ENCODE measurements at places on chromosomes 11 and 22. TPM values are rescaled to one million over a fixed set of nuclear protein-coding genes. Genes with fewer than 3 reads are reported as not detected.

DNA sequence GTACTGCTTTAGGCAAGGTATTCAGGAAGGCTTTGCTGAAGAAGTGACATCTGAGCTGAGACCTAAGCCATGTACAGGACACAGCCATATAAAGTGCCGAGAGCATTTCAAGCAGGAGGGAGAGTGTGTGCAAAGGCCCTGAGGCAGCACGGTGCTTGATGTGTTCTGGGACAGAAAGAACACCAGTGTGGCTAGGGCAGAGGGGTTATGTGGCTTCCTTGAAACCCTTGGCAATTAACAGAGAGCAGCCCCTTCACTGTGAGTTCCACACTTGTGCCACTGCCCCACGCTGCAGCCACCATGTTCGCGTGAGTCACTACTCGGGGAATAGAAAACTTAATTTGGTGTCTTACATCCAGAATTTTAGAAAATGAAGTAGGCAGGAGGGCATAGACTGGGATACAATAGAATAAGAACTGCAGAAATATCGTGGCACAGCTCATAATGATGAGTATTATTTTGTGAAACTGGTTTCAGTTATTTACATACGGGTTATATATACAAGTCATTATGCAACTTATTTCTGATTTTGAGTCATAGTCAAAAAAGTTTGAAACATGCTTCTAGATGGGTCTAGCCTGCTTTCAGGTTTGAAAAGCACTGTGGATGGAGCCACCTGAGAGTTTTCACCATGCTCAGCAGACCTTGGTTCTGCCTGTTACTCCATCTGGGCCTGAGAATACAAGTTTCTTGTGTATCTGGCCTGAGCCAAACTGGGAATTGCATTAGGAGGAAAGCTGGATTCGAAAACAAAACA is 11.8 kb downstream of the IL10RA start:
- no peaks in the 10 kb centered on the region for H3K27me3 ChIP-seq
- H3K36me3 ChIP-seq = peaks cover 43% of the 10 kb centered on the region
- peaks cover 90% of the 10 kb centered on the region for H3K4me1 ChIP-seq
- H3K27ac ChIP-seq = peak overlapping the region; percentile 78
- DNase-seq = no peak
- peak overlapping the region; percentile 64 for H3K4me3 ChIP-seq

GRCh38 chr22:49449811-49450446 is 377.7 kb downstream of the BRD1 start:
- H3K27ac ChIP-seq = no peak overlapping the region
- peaks cover 21% of the 10 kb centered on the region for H3K4me1 ChIP-seq
- peaks cover 22% of the 10 kb centered on the region for H3K27me3 ChIP-seq
- DNase-seq = no peak
- H3K4me3 ChIP-seq = no peak overlapping the region

GRCh38 chr11:10273738-10274137 is 20.3 kb downstream of the SBF2 start:
- peaks cover 9% of the 10 kb centered on the region for H3K4me1 ChIP-seq
- H3K27ac ChIP-seq = no peak overlapping the region
- no peaks in the 10 kb centered on the region for H3K27me3 ChIP-seq
- DNase-seq = no peak
- no peaks in the 10 kb centered on the region for H3K36me3 ChIP-seq

DNA sequence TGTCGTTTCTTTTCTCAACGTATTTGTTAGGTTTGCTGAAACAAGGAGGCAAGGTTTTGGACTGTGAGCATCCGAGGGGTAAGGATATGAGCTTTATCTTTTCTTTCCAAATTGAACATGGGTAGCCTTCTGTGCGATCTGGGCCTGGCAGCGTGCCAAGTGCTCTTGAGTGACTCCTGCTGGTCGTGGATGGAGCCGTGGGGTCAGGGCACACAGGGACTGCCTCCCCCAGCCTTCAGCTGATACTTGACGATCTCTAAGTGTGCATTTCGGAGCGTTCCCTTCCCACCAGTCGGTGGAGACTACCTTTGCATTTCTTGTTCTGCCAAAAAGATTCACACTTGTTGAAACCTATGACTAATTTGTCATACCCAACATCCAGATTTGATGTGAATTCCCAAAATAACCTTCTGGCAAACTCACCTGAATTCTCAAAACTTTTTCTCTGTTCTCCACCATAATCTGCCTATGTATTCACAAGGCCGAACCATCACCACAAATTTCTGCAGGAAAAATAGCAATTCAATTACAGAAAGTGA is 40.1 kb upstream of the CLMP start:
- peaks cover 13% of the 10 kb centered on the region for H3K4me1 ChIP-seq
- no peaks in the 10 kb centered on the region for H3K36me3 ChIP-seq
- DNase-seq = peak; percentile 61
- H3K27me3 ChIP-seq = peaks cover 7% of the 10 kb centered on the region
- no peak overlapping the region for H3K4me3 ChIP-seq
- no peak overlapping the region for H3K27ac ChIP-seq

GRCh38 chr11:123260511-123261211 is 65.6 kb upstream of the CLMP start:
- H3K27me3 ChIP-seq = peaks cover 42% of the 10 kb centered on the region
- H3K27ac ChIP-seq = no peak overlapping the region
- H3K4me3 ChIP-seq = no peak overlapping the region
- DNase-seq = no peak
- H3K4me1 ChIP-seq = peaks cover 9% of the 10 kb centered on the region
- peaks cover 3% of the 10 kb centered on the region for H3K36me3 ChIP-seq

- no peak for DNase-seq
- H3K27me3 ChIP-seq = no peaks in the 10 kb centered on the region
- no peak overlapping the region for H3K4me3 ChIP-seq
- H3K4me1 ChIP-seq = no peaks in the 10 kb centered on the region
- no peak overlapping the region for H3K27ac ChIP-seq
- peaks cover 5% of the 10 kb centered on the region for H3K36me3 ChIP-seq
Observed at GRCh38 chr11:123590296-123590912, 64.0 kb downstream of the SCN3B start.

DNA sequence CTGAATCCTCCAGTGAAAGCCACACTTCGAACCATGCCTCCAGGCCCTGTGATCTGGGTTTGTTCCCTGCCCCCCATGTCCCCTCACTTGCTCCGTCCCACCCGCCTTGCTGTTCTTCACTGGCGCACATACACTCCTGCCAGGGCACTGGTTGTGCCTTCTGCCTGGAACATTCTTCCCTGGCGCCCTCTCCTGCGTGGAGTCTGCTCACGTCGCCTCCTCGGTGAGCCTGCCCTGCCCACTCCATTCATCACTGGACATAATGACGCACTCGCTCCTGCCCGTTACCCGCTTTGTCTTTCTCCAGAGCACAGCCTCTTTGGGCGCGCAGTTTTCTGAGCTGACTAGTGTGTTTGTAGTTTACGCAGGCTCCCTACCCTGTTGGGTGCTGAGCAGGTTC is 21.0 kb upstream of the MIEF1 start:
- H3K4me1 ChIP-seq = no peaks in the 10 kb centered on the region
- H3K4me3 ChIP-seq = no peak overlapping the region
- no peaks in the 10 kb centered on the region for H3K27me3 ChIP-seq
- H3K36me3 ChIP-seq = no peaks in the 10 kb centered on the region
- no peak overlapping the region for H3K27ac ChIP-seq
- no peak for DNase-seq

DNA sequence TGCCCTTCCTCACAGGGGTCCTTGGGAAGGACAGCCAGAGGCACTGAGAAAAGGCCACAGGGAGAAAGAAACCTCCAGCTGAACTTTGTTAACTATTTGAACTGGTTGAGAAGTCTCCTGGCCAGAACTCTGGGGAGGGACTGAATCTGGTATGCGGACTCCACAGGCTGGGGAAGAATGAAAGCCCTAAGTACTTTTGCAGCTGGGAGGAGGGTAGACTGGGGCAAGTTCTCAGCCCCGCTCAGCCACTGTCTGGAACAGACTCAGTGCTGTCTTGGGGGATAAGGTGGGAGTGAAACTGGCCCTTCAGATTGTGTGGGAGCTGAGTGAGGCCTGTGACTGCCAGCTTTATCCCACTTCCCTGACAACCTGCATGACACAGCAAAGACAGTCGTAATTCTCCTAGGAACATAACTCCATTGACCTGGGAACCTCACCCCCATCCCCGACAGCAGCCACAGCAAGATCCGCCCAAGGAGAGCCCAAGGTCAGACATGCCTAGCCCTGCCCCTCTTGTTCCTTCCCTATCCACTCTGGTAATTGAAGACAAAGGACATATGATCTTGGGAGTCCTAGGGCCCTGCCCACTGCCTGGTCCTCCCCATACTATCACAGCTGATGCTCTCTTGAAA is 475.1 kb upstream of the CNTN5 start:
- H3K4me3 ChIP-seq = no peak overlapping the region
- DNase-seq = no peak
- no peaks in the 10 kb centered on the region for H3K27me3 ChIP-seq
- H3K27ac ChIP-seq = no peak overlapping the region
- no peaks in the 10 kb centered on the region for H3K4me1 ChIP-seq
- H3K36me3 ChIP-seq = no peaks in the 10 kb centered on the region

GRCh38 chr11:97428247-97428790 is 1038.5 kb downstream of the JRKL start:
- no peaks in the 10 kb centered on the region for H3K4me1 ChIP-seq
- H3K4me3 ChIP-seq = no peak overlapping the region
- no peaks in the 10 kb centered on the region for H3K27me3 ChIP-seq
- DNase-seq = no peak
- H3K27ac ChIP-seq = no peak overlapping the region

DNA sequence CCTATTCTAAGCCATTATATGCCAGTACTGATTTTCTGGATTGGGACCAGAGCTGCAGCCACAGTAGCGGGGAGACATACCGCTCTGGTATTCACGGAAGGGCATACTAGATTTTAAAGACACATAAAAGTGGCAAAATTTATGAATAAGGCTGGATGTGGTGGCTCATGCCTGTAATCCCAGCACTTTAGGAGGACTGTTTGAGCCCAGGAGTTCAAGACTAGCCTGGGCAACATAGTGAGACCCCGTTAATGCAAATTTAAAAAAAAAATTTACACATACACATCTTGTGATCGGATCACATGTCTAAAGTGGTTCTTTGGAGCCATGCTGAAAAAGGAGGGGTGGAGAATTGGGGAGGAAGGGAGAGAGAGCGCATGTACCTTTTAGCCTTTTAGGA is 9.0 kb downstream of the RPL27A start:
- peaks cover 49% of the 10 kb centered on the region for H3K4me1 ChIP-seq
- H3K36me3 ChIP-seq = peaks cover 10% of the 10 kb centered on the region
- no peak overlapping the region for H3K4me3 ChIP-seq
- no peak overlapping the region for H3K27ac ChIP-seq
- no peaks in the 10 kb centered on the region for H3K27me3 ChIP-seq

DNA sequence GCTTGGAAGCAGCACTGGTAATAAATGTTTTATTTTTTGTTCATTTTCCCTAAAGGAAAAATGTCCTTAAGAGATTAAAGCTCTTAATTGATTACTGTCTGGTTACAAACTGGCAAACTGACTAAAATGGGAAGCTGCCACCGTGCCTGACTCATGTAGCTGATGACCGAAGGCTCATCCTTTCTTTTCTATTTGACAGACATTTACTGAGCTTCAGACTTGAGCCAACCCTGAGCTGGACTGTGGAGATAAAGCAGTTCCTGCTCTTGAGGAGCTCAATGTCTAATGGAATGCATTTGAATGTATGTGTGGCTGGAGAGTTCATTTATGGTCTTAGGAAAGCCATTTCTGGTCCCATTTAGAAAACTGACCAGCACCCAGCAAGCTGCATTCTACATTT is 91.3 kb downstream of the RNF169 start:
- no peak overlapping the region for H3K27ac ChIP-seq
- no peak for DNase-seq
- peaks cover 5% of the 10 kb centered on the region for H3K4me1 ChIP-seq
- H3K36me3 ChIP-seq = peaks cover 13% of the 10 kb centered on the region

DNA sequence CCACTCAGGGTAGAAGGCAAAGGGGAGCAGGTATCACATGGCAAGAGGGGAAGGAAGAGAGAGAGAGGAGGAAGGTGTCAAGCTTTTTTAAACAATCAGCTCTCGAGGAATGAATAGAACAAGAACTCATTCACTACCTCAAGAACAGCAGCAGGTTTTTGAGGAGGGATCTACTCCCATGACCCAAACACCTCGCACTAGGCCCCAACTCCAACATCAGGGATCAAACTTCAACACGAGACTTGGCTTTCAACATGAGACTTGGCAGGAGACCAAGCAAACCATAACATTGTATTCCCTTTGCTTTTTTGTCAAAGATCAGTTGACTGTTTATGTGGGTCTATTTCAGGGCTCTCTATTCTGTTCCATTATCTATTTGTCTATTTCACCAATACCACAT is 26.9 kb upstream of the APOBEC3A start:
- H3K27ac ChIP-seq = no peak overlapping the region
- H3K4me1 ChIP-seq = peaks cover 12% of the 10 kb centered on the region
- H3K4me3 ChIP-seq = no peak overlapping the region

DNA sequence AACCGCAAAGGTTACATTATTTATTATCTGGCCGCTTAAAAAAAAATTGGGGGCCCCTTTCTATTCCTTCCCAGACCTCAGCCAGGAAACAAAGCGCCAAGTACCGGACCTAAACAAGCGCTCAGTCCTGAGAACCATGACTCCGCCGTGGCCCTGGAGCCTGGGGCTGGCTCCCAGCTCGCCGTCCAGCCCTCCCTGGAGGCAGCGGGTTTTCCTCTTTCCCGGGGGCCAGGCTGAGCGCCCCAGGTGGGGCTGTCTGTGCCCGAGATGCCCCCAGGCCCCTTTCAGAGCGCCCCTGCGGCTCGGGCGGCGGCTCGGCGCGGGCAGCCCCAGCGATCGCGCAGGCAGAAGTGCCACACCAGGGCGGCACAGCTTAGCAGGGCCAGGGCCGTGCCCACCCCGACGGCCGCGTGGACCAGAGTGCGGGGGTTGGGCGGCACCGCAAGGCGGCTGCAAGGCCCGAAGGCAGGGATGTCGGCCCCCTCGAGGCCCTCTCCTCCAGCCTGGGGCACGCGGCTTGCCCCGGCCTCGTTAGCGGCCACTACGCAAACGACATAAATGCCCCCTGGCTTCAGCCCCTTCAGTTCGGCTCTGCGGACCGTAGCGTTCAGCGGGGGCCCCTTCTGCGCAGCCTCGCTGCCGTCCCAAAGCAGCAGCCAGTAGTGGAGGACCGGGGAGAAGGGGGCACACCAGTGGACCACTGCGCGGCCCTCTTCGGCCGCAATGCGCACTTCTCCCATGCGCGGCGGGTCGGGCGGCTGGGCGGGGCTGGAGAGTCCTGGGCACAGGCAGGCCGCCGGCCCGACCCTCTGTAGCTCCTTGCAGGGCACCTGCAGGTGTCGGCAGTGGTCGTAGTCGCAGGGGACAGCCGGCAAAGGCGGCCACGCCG is 1.6 kb downstream of the LRRN4CL start:
- H3K27me3 ChIP-seq = no peaks in the 10 kb centered on the region
- no peak for DNase-seq
- H3K27ac ChIP-seq = no peak overlapping the region
- no peaks in the 10 kb centered on the region for H3K4me1 ChIP-seq
- no peaks in the 10 kb centered on the region for H3K36me3 ChIP-seq

- H3K36me3 ChIP-seq = no peaks in the 10 kb centered on the region
- H3K4me3 ChIP-seq = no peak overlapping the region
- H3K4me1 ChIP-seq = no peaks in the 10 kb centered on the region
- H3K27me3 ChIP-seq = peaks cover 26% of the 10 kb centered on the region
- no peak overlapping the region for H3K27ac ChIP-seq
Observed at GRCh38 chr11:6057452-6057851, 26.9 kb upstream of the OR56A1 start.

Gene MYO18B
- 2.4 TPM for total RNA-seq

Gene LRRC10B
- not detected for total RNA-seq

Gene OR6T1
- not detected for total RNA-seq

Gene BRSK2
- total RNA-seq = 0.51 TPM

Gene HRAS
- 28.8 TPM for total RNA-seq

Gene A4GALT
- 0.46 TPM for total RNA-seq

Gene FGF19
- total RNA-seq = 0.10 TPM

Gene MCHR1
- not detected for total RNA-seq

Measured in activated T-cell treated with anti-CD3 and anti-CD28 coated beads, Interleukin-2, amount 50 U/mL, for 72 hours (primary cell).